ENCODE measurements at places on chromosomes 13 and 19.

- DNase-seq = no peak
These were observed 1.7 kb downstream of the SCGB2B2 start for GRCh38 chr19:34675250-34675649.

DNA sequence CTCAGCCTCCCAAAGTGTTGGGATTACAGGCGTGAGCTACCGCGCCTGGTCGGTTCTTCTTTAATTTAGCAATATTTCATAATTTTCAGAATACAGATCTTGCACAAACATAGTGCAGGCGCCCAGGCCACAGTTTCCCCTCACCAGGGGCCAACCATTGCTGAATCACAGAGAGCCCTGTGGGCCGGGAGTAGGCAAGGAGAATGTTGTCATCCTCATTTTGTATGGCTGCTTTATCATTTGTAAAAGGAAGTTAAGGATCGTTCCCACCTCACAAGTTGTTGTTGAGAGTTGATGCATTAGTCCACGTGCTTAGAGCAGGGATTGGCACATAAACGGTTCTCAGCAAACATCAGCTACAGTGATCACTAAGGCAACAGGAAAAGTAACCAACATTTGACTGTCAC is 30.2 kb downstream of the MEIS3 start:
- DNase-seq = peak; percentile 63

DNA sequence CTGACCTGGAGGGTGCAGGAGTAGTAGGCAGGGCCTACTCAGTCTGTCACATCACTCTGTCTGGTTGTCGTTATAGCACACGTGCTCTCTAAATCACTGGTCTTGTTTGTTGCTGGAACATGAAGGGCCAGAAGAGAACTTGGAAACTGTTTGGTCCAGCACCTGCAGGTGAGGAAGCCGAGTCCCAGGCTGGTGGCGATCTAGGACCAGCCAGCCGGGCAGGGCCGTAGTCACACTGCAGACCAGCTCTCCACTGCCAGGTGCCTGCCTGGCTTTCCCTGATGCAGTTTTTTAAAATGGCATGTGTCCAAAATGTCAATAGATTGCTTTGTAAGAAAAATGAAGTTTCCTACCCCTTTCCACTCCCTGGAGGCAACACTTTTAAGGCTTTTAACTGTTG is 53.7 kb downstream of the GGACT start:
- no peak for DNase-seq

GRCh38 chr13:109669234-109669612 is 117.2 kb downstream of the IRS2 start:
- DNase-seq = no peak

- no peak for DNase-seq
These were observed 108.6 kb downstream of the ELF1 start for GRCh38 chr13:40910324-40911050.

DNA sequence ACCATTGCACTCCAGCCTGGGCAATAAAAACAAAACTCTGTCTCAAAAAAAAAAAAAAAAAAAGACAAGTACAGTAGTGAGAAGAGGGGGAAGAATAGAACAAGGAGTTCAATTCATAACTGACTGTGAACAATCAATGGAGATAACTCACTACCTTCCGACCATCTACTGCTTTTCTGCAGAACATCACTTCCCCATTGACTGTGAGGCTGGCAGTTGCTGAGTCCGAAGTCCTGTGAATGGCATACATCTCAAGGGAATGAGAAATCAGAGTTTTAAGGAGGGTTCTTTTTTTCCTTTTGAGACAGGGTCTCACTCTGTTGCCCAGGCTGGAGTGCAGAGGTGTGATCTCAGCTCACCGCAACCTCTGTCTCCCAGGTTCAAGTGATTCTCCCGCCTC is 11.2 kb downstream of the ZNF565 start:
- no peak for DNase-seq

DNA sequence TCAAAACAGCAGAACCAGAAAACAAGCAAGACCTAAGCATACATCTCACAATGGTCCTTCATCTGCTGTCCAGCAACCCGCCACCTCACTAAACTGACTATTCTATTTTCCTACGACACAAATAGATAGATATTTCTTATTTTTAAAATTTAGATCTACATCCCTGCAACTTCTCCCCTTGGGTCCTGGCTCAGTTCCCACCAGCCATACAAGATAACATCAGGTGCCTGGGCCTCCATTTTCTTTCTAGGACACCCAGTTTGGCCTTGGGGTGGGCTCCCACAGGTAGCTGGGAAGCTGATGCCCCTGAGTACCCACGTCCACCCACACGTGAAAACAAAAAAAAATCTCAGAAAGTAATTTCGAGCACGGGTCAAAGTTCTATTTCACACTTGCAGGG is 47.6 kb downstream of the TGDS start:
- peak; percentile 36 for DNase-seq

- DNase-seq = no peak
These were observed 15.3 kb downstream of the PIN1 start for GRCh38 chr19:9850235-9850959.

- DNase-seq = no peak
These were observed 185.6 kb upstream of the STARD13 start for GRCh38 chr13:33471204-33471603.

- peak; percentile 64 for DNase-seq
These were observed 16.6 kb downstream of the SIGLEC8 start for GRCh38 chr19:51441410-51442390.

DNA sequence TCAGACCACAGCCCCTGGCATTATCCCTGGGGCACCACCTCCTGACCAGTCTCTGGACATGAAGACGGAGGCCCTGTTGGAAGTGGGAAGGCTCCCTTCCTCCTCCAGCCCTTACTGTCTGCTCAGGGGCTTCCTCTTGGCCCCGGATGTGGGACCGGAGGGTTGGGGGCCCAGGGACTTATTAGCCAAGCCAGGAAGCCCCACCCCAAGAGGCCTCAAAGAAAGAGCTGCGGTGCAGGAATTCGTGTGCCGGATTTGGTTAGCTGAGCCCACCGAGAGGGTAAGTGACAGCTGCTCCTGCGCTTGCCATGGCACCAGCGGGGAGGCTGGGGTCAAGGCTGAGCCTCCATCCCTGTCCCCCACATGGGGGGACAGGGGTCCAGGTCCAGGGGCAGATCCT is at the start of gene RETN:
RETN (plus strand) TSS at position 208 of the 400 bp plus-strand sequence. CDS start 278 bp downstream, outside the sequence.
- no peak for DNase-seq
